ENCODE measurements at places on chromosomes 13 and 19. TPM values are rescaled to one million over a fixed set of nuclear protein-coding genes. Genes with fewer than 3 reads are reported as not detected.

The COG6 gene
- polyA plus RNA-seq: 11.7 TPM

The CCDC122 gene
- polyA plus RNA-seq: 6.8 TPM

The PSG6 gene
- not detected for polyA plus RNA-seq

The TMEM205 gene
- polyA plus RNA-seq: 101 TPM

The HRC gene
- polyA plus RNA-seq: not detected

The METTL21C gene
- not detected for polyA plus RNA-seq

The ZNF177 gene
- 1.6 TPM for polyA plus RNA-seq

The CAPN12 gene
- 31.6 TPM for polyA plus RNA-seq

The ZNF599 gene
- polyA plus RNA-seq: 4.4 TPM

Data from IgD-negative memory B cell (primary cell).